ENCODE measurements at places on chromosomes 1 and 21. TPM values are rescaled to one million over a fixed set of nuclear protein-coding genes. Genes with fewer than 3 reads are reported as not detected.

Gene LCE2B
- not detected for total RNA-seq

Gene PYHIN1
- total RNA-seq: not detected

Gene SLC37A1
- total RNA-seq: 6.9 TPM

Gene HUNK
- under 0.01 TPM for total RNA-seq

Gene ADORA3
- not detected for total RNA-seq

Gene PTGER3
- total RNA-seq: not detected

Gene MYOCOS
- total RNA-seq: under 0.01 TPM

Gene PTPRC
- total RNA-seq: under 0.01 TPM
